ENCODE measurements at places on chromosomes 2 and 18.

DNA sequence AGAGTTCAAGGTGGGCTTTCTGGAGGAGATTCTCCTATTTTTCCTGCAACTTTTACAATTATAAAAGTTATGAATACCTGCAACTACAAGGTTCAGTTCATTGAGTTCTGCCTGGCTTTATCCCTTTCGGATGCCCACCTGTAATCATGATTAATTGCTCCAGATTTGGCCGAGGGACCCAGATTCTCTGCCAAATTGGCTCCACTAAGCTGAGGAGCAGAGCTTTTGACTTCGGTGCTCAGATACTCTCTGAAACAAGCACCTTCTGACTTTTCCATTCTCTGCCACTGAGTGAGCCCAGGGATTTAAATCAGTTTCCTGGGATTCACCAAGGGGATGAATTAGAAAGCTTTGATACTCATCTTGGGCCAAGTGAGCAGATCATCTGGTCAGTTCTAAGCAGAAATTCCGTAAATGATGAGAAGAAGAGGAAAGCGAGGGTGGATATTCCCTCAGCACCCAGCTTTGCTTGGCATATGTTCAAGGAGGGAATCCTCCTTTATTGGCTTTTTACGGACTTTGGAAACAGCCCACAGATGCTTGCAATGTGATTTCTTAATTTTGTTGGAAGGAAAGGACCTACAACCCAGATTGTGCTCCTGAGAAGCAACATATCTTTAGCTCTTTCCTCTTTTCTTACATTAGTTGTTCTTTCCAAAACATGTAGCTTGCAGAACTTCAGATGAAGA lies 179.2 kb downstream of the SETBP1 start:
- DNase-seq: no peak

DNA sequence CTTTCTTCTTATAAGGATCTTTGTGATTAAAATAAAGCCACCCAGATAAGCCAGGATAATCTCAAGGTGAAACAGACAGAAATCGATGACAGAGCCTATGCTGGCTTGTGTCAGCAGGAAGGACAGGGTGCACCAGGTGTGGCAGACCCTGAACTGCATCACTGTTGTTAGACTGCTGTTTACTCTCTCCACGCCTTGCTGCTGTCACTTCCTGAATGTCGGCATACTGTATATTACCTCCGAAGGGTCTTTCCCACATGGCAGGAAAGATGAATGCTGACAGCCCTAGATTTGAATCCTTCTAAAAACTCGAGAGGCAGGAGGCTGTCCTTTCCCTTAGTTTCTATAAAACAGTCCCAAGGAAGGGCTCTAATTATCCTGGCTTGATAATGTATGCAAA lies 18.9 kb upstream of the TMEM163 start:
- no peak for DNase-seq

- no peak for DNase-seq
Measured at GRCh38 chr18:57077005-57077765, 69.7 kb upstream of the BOD1L2 start.

DNA sequence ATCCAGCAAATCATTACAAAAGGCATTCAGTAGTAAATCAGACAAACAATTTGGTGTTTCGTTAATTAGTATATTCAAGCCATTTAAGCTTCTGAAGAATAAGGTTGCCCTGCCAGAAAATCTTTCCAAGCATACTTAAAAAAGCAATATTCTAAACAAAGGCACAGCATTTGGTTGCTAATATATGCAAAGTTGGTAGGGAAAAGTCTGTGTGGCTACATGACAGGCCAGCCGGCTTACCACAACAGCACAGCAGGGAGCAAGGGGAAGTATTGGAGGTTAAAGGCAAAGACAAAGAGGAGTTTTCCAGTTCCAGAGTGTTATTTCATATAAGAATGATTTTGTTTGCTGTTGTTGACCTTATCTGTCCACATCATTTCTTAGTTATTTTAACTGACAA lies 282.3 kb downstream of the MBD5 start:
- no peak for DNase-seq

DNA sequence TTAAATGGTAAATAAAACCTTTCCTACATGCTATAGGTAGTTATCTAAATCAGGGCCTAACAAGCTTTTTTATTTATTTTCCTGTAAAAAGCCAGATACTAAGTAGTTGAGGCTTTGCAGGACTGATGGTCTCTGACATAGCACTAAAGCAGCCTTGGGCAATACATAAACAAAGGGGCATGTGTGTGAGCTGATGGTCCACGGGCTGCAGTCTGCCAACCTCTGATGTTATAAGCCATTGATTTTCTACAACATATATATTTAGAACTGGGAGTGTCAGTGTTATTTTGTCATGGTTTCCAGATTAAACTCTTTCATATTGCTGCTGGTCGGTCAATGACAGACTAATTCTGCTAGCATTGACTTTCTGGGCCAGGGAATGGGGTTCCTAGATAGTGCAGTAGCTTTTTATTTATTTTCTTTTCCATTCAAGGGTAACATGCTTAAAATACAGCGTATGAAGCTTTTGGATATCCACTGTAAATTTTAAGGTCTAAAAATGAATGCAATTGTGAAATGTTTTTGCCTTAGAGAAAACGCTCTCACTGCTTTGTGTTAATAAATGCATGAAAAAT lies 134.0 kb downstream of the NEDD4L start:
- DNase-seq: no peak

DNA sequence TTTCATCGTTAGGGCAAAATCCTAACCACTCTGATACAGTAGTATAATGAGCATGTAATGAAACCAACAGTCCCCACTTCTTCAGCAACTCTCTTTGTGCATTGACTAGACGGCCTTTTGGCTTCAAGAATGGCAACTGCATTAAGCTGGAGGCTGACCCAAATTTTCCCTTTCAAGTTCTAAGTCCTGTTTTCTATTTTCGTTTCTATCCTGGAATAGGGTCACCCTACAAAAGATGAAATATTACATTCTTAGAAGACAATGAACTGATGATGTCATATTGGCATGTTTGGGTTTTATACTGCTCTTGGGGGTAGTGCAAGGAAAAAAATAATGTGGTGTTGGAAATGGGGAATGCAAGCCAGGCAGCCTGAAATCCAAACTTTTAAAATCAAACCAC lies 254.4 kb downstream of the ETAA1 start:
- DNase-seq: no peak

DNA sequence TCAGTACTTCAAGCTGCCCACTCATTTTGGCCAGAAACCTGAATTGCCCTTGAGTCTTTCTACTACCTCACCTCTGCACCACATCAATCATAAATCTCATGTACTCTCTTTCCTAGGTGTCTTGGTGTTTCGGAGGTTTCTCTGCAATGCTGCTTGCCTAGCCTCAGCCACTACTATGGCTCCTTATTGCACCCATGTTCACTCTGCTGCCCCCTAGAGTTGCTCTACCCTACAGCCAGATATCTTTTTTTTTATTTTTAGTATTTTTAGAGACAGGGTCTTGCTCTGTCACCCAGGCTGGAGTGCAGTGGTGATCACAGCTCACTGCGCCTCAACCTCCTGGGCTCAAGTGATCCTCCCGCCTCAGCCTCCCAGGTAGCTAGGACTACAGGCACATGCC lies 413.0 kb downstream of the PTPRM start:
- DNase-seq: no peak

DNA sequence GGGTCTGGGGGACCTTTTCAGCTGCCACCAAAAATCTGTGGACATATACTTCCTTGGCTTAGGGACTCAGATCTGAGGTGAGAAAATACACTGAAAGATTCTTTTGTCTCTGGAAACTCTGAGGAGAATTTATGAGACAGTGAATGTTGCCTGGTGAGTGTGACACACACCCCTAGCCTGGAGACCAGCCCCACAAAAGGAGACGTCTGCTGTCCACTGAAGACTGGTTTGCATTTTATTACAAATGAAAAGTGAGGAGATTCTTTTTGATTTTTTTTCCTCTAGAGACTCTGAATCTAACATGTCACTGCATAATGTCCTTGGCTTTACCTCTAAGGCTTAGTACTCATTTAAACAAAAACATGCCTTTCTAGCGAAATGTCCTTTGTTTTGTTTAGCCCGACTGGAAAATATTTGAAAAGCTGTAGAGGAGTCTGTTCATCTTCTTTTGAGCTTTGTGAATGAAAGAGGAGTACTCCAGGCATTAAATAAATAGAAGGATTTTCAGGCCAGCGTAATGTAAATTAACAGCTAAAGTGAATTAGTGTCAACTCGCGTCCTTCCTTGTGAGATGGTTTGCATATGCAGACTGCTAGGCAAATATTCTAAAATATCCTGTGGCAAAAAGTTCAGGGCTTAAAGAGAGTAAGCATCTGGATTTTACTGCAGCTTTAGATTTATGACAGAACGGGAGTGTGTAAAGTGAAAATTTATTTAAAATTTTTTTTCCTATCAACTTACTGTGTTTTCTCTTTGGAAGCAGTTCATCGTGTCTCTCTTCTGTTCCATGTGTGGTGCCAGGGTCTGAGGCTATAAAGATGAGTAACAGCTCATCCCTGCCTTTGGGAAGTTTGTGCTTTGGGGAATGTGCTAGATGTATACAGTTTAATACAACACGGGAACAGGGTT lies 125.4 kb downstream of the VWA3B start:
- peak; percentile 25 for DNase-seq

- no peak for DNase-seq
Measured at GRCh38 chr18:2312440-2312839, 258.9 kb downstream of the METTL4 start.

DNA sequence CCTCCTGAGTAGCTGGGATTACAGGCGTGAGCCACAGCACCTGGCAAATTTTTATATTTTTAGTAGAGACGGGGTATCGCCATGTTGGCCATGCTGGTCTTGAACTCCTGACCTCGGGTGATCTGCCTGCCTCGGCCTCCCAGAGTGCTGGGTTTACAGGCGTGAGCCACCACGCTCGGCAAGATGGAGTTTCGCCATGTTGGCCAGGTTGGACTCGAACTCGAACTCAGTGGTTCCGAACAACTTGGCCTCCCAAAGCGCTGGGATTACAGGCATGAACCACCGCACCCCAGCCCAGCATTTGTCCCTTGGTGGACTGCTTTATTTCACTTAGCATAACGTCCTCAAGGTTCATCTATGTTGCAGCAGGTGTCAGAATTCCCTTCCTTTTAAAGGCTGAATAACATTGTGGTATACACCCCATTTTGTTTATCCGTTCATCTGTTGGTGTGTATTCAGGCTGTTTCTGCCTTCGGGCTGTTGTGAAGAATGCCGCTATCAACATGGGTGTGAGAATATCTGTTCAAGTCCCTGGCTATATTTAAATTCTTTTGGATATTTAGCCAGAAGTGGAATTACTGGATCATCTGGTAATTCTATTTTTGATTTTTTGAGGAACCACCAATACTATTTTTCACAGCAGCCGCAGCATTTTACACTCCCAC lies 1.2 kb upstream of the CENPA start:
- no peak for DNase-seq

DNA sequence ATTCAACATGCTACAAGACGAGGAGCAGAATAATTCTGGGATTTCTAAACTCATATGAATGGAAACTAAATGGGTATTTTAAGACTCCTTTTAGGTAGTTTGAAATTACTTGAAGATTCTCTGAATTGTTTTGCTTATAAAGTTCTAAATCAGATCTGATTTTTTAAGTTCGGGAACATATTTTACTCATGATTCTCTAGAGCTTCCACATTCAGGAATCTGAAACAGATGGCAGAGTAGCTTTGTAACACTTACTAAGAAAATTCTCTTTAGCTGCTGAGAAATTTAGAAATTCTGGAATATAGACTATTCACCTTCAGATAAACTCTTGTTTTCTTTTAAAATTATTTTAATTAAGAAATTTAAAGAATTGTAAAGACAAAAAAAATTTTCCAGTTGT lies 13.7 kb downstream of the RBBP8 start:
- no peak for DNase-seq

- no peak for DNase-seq
Measured at GRCh38 chr18:51897884-51898283, 442.1 kb upstream of the DCC start.

DNA sequence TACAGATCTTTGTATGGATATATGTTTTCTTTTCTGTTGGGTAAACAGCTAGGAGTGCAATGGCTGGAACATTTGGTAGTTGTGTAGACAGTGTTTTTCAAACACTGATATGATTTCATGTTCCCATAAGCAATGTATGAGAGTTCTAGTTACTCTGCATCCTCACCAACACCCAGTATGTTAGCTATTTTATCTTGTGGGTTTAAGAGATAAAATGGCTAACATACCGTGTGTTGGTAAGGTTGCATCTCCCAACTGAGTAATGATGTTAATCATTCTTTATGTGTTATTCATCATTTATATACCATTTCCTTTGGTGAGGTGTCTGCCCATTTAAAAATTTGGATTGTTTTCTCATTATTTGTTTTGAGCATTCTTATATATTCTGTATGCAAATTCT lies 65.7 kb downstream of the LYPD6B start:
- no peak for DNase-seq

DNA sequence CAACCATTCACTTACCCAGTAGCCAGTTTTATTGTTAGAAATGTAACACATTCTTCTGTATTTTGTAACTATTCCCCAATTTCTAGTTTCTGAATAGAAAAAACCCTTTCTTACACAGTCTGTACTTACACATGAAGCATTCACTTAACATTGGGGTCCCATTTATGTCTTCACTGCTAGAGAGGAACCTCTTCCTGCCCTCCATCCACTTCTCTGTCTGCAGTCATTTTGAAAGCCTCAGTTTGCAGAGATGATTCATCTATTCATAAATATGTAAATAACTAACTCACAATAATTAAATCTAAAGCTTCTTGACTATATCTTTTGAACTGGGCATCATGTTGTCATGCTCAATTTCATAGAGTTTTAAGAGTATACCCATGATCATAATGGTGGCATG lies 55.9 kb downstream of the ZRANB3 start:
- no peak for DNase-seq

DNA sequence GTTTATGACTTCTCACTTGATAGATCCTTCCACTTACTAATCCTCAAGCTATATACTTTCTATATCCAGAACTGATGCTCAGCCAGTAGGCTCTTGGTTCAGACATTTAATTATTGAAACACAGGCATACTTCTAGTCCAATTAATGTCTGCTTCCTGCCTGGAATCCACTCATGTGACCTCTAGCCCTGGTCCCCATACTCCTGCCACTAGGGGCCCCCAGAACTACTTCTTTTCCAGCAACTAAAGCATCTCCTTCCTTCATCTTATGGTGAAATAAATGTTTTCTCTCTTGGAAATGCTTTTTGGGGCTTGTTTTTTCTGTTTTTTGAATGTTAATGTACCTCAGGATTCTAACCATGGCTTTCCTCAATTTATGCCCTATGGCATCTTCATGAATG lies 527.6 kb downstream of the SATB2 start:
- DNase-seq: no peak

All from left renal pelvis (tissue), 4 donors.